Esophagus squamous epithelium (tissue), 5 donors: ENCODE measurements at places on chromosomes 7 and 10.

DNA sequence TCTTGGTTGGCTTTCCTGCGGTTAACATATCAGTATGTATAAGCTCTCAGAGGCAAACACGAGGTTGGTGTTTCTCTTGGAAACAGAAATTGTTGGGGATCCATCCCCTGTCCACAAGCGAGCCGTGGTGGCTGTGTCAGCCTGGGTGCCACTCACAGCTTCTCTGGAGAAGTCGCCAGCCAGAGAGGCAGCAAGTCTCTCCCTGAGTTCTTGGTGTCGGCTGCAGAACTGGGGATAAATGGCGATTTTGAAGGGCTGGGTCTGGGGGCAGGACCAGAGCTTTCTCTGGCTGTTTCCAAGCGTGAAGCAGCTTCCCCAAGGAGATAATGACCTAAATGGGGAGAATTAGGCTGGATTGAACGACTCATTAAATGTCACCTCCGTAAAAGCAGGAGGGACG is 335.3 kb downstream of the GLRX3 start:
- DNase-seq = no peak

DNA sequence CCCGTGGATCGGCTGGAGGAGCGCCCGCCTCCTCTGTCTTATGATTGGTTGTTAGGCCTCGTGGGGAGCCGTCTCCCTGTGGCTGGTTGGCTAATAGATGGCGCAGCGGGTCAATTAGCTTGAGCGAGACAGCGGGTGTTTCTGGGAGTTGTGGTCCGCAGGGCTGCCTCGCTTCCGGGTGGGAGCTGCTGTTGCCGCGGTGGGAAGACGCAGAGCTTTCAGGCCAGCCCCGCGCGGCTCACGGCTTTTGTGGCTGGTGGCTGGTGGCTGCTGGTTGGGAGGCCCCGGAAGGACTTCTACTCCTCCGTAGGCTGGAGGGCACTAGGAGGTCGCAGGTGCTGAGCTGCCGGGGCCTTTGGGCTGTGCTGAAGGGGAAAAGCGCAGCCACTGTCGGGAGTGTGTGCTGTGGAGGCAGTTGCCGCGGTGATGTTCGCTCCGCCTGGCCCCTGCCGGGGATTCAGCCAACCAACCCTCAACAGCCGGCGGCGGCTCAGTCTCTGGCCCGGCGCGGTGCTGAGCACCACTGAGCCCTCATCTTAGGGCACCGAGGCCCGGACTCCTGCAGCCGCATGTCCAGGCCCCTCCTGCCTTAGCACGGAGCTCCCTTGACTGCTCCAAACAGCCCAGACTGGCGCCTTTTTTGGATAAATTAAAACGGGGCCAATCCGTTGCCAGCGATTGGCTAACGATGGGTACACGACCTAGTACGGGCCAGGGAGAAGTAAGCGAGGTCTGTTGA is 652 bp upstream of the C10orf143 start:
- DNase-seq = peak; percentile 96

DNA sequence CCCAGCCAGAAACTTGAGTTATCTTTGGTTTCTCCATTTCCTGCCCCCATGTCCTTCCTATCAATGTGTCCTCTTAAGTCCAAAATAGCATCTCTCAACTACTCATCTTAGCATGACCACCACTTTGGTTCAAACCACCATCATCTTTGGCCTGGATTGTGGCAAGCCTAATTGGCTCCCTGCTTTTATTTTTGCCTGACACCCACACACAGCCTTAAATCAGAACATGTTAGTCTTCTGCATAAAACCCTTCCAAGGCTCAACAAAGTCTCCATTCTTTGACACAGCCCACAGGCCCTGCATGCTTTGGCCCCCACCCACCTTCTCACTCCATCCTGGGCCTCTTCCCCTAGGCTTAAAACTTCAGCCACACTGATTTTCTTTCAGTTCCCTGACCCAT is 2.0 kb upstream of the TSPAN14 start:
- DNase-seq = no peak

GRCh38 chr10:124735491-124736286 is 8.5 kb downstream of the FAM53B start:
- no peak for DNase-seq

DNA sequence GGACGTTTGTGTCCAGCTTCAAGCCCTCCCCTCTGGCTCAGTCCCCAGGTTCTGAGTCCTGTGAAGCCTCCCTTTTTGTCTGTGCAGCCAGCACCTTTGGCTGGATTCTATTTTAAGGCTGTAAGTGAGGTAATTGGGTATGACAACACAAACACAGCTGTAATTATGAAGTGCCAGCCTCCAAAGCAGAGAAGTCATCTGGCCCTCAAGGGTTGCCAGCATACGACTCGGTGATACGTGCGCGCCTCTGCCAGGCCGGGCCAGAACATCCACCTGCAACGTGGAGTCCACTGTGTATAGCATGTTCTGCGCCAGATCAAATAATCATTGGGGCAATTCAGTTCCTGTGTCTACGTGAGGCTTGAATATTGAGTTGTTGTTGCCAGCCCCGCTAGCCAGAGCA is 6.7 kb upstream of the FAM180A start:
- no peak for DNase-seq
